ENCODE measurements at places on chromosomes 5 and 9.

GRCh38 chr5:180387798-180388197, 34.7 kb upstream of the GFPT2 start:
- DNase-seq: no peak

- DNase-seq: no peak
Measured at GRCh38 chr9:107435415-107435814, 54.2 kb downstream of the KLF4 start.

DNA sequence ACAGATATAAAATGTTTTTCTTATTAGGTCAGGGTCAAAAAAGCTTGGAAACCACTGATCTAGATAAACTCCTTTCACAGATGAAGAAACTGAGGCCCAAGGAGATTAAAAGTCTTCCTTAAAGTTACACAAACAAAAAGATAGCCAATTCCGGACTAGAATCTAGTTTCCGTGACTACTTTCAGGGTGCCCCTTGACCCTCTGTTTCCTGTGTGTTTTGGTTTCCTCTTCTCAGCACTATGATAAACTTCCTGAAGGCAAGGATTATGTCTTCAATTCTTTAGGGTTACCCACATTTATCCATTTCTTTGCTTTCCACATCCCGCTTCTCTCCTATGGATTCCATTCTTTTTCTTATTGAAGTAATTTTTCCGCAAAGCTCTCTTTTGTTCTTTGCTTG, 83.1 kb downstream of the ADAMTS12 start:
- DNase-seq: no peak

DNA sequence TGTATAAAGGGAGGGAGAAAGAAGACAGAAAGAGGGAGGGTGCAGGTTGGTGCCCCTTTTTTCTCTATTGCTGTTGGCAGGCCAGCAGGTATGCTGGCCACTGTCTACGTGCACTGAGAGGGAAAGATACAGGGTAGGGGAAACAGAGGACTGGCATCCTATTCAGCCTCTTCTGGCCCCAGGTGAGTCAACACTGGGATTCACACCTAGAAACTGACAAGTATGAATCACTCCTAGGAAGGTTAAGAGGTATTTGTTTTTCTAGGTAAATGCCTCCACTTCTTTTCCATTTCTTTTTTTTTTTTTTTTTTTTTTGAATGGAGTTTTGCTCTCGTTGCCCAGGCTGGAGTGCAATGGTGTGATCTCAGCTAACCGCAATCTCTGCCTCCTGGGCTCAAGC, 2.8 kb upstream of the UBAP1 start:
- DNase-seq: no peak

DNA sequence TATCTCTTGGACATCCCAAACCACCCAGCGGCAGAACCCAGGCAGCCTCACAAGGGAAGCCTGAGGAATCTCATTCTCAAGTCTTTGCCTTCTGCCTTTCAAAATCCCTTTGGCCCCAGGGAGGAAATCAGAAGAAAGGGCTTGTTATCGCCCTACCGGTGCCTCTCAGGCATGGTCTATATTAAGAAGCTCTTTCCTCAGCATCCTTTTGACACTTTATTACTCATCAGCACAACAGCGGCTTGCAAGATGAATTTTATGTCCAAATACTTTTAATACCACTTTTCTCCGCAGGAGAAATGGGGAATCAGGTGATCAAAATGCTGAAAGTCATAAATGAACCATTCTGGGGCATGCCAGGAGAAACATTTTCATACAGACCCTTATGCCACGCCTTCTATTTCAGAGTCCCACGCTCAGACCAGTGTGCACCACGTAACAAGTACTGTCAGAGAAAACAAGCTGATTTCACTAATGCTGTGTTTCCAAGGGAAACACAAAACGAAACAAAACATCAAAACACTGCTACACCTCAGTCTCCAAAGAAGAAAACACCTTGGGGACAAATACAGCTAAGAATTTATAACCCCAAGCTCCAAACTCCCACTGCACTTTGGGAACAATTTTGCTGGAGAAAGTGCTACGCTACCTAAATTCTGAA, 30.0 kb downstream of the RAPGEF1 start:
- DNase-seq: peak; percentile 32

- peak; percentile 64 for DNase-seq
Measured at GRCh38 chr9:87678650-87679355, 47.1 kb upstream of the CTSL start.

GRCh38 chr9:31390403-31391025, 993.9 kb upstream of the ACO1 start:
- DNase-seq: no peak

- no peak for DNase-seq
Measured at GRCh38 chr9:94654165-94654894, 15.0 kb upstream of the FBP1 start.
